ENCODE measurements at places on chromosomes 1 and 21. TPM values are rescaled to one million over a fixed set of nuclear protein-coding genes. Genes with fewer than 3 reads are reported as not detected.

Gene GSTM1
- total RNA-seq: 0.38 TPM

Gene GJA5
- not detected for total RNA-seq

Gene FASLG
- total RNA-seq: not detected

Gene C8A
- not detected for total RNA-seq

GRCh38 chr21:23507501-23507900, 2099.8 kb downstream of the MRPL39 start:
- no peak overlapping the region for H3K4me3 ChIP-seq
- DNase-seq: no peak
- H3K27ac ChIP-seq: no peak overlapping the region
- H3K4me1 ChIP-seq: no peaks in the 10 kb centered on the region
- no peaks in the 10 kb centered on the region for H3K36me3 ChIP-seq

DNA sequence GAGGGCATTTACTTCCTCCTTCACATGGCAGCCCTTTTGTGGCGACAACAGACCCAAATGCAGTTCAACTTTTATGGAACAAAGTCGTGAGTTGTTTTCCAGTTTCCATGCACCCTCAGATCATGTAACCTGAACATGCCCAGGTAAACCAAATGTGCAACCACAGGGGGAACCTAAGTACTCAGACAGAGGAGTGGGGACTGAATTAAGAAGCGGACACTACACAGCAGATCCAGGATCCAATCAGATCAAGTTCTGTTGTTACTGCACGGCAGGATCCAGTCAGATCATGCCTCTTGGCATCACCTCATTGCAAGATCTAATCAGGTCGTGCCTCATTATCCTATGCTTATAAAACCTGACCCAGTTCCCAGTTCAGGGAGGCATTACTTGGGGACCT, 115.7 kb downstream of the MATN1 start:
- H3K4me1 ChIP-seq: no peaks in the 10 kb centered on the region
- no peaks in the 10 kb centered on the region for H3K36me3 ChIP-seq
- DNase-seq: no peak
- no peak overlapping the region for H3K4me3 ChIP-seq
- H3K27me3 ChIP-seq: peaks cover 34% of the 10 kb centered on the region
- no peak overlapping the region for H3K27ac ChIP-seq

GRCh38 chr1:9270290-9270883, 22.3 kb upstream of the SPSB1 start:
- H3K36me3 ChIP-seq: peaks cover 23% of the 10 kb centered on the region
- H3K4me3 ChIP-seq: no peak overlapping the region
- peaks cover 9% of the 10 kb centered on the region for H3K4me1 ChIP-seq
- no peak overlapping the region for H3K27ac ChIP-seq
- no peak for DNase-seq
- H3K27me3 ChIP-seq: no peaks in the 10 kb centered on the region

GRCh38 chr1:200794506-200795065, 55.9 kb downstream of the CAMSAP2 start:
- DNase-seq: no peak
- H3K36me3 ChIP-seq: peaks cover 2% of the 10 kb centered on the region

- peaks cover 3% of the 10 kb centered on the region for H3K4me1 ChIP-seq
- H3K27ac ChIP-seq: no peak overlapping the region
- no peak overlapping the region for H3K4me3 ChIP-seq
- no peaks in the 10 kb centered on the region for H3K27me3 ChIP-seq
Measured at GRCh38 chr1:82110366-82111254, 309.9 kb downstream of the ADGRL2 start.

DNA sequence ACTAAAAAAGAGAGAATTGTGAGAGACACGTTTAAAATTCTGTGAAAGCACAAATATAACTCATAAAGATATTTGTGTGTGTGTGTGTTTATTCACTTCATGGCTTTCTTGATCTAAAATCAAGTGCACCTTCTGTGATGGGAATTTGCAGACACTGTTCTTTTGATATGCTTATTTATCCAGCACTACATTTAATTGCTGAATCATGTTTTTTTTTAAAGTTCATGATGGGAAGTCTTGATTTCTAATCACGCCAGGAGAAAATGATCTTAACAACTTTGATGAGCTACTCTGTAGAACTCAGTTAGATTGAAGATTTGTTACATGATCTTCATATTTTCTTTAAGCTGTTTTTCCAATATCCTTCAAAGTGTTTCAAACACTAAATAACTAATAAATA, 35.0 kb downstream of the KCNT2 start:
- H3K36me3 ChIP-seq: no peaks in the 10 kb centered on the region
- H3K4me1 ChIP-seq: no peaks in the 10 kb centered on the region
- no peak overlapping the region for H3K27ac ChIP-seq
